ENCODE measurements at places on chromosomes 3 and 15.

- DNase-seq, result no peak
Measured at GRCh38 chr3:128078322-128078721, 26.1 kb downstream of the SEC61A1 start.

DNA sequence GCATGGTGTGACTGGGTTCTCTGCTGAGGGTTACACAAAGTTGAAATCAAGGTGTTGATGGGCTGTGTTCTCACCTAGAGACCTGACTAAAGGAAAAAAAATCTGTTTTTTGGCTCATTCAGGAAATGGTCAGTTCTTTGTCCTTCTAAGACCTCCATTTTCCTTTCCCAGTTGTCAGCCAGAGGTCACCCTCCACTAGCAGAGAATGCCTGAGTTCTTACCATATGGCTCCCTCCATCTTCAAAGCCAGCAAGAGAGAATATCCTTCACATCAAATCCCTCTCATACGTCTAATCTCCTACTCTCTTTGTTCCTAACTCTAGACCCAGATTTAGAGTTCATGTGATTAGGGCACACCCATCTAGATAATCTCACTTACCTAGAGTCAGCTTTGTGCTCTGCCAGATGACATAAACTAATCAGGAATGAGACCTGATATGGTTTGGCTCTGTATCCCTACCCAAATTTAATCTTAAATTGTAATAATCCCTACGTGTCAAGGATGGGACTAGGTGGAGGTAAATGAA is 19.4 kb downstream of the ANKRD28 start:
- no peak for DNase-seq

DNA sequence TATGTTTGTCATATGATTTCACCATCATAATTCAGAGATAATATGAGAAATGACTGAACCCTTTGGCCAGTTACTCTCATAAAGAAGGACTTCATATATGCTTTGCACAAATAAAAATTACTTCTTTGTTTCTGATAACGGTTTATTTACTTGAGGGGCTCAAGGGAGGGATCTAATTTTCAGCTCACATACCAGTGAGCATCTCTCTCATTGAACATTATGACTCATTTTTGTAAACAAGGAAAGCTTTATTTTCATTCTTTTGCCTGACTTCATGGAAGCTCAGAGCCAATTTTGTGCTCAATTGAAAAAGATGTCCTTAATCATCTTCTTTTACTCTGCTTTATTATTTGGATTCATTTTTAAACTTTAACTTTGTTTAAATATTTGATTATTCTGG is 5.8 kb downstream of the NLGN1 start:
- DNase-seq, result no peak

GRCh38 chr15:61116825-61117224 is 112.3 kb downstream of the RORA start:
- no peak for DNase-seq

GRCh38 chr3:115862099-115862498 is 238.8 kb downstream of the GAP43 start:
- no peak for DNase-seq

GRCh38 chr3:71300951-71301393 is 282.6 kb downstream of the FOXP1 start:
- DNase-seq, result no peak

DNA sequence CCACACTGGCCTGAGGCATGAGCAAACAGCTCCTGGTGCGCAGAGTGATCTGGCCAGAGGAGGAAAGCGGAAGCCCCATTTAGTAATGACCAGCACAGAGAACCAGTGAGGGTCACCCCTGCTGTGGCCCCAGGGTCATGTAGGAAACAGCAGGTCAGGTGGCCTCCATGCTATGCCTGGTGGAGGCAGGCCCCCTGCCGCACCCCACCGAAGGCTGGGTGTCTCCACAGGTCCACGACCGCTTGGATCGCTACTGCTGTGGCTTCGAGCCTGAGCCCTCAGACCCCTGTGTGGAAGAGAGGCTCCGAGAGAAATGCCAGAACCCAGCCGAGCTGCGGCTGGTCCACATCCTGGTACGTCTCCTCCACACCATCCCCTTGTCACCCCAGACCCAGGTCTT is 52.6 kb downstream of the POMGNT2 start:
- DNase-seq, result no peak

GRCh38 chr3:189488241-189488767 is 142.9 kb upstream of the TP63 start:
- no peak for DNase-seq

DNA sequence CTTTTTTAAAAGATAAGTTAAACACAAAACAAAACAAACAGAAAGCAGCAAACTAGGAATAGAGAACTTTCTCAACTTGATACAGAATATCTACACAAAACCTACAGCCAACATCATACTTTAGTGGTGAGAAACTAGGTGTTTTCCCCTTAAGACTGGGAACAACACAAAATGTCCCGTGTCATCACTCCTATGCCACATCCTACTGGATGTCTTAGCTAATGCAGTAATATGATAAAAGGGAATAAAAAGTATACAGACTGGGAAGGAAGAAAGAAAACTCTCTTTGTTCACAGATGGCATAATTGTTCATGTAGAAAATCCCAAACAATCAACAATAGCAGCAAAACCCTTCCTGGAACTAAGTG is 45.9 kb downstream of the TMEM45A start:
- no peak for DNase-seq

DNA sequence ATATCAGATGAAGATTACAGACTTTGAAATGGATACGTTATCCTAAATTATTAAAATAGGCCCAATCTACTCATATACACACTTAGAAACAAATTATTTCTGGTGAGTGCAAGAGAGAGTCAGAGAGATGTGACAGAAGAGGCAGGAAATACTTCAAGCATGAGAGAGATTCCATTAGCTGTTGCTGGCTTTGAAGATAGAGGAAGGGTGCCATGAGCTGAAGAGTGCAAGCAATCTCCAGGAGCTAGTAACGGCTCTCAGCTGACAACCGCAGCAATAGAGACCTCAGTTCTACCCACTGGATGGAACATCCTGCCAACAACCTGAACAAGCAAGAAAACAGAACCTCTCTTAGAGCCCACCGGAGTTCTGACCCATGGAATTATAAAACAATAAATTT is 270.7 kb upstream of the SLITRK3 start:
- no peak for DNase-seq

DNA sequence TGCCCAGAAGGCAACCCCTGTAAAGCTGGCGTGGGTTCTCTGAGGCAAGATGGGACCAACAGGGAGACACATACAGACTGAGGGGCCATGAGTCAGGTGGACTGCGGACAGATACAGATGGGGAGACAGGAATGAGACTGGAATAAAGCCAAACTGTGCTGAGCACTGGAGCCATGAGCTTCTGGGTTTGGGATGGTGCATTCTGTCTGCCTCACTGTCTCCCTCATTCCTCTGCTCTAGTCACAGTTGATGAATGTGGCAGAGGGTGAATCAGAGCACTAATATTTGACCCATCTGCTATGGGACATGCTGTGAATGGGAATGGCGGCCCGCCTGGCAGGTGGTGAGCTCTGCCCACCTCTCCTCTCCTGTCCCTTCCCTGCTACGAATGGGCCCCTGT is 262.9 kb downstream of the EPHB1 start:
- no peak for DNase-seq

- no peak for DNase-seq
Measured at GRCh38 chr3:190728574-190729246, 133.8 kb downstream of the GMNC start.

GRCh38 chr3:27589795-27590194 is 105.6 kb upstream of the SLC4A7 start:
- no peak for DNase-seq

DNA sequence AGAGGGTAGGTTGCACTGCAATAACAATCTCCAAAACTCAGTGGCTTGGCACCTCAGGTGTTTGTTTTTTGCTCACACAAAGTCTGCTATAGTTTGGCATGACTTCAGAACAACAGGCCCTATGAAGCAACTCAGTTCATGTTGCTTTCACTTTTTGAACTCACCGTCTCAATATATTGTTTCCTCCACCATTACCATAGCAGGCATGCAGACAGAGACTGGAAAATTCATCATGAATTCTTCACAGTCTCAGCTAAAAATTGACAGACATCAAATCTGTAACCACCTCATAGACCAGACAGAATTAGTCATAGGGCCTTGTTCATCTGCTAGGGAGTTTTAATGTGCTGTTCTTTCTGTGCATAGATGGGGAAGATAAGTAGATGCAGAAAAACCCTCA is 161.4 kb upstream of the POU1F1 start:
- no peak for DNase-seq

GRCh38 chr3:5186858-5187155 is 700 bp upstream of the EDEM1 start:
- DNase-seq, result no peak

DNA sequence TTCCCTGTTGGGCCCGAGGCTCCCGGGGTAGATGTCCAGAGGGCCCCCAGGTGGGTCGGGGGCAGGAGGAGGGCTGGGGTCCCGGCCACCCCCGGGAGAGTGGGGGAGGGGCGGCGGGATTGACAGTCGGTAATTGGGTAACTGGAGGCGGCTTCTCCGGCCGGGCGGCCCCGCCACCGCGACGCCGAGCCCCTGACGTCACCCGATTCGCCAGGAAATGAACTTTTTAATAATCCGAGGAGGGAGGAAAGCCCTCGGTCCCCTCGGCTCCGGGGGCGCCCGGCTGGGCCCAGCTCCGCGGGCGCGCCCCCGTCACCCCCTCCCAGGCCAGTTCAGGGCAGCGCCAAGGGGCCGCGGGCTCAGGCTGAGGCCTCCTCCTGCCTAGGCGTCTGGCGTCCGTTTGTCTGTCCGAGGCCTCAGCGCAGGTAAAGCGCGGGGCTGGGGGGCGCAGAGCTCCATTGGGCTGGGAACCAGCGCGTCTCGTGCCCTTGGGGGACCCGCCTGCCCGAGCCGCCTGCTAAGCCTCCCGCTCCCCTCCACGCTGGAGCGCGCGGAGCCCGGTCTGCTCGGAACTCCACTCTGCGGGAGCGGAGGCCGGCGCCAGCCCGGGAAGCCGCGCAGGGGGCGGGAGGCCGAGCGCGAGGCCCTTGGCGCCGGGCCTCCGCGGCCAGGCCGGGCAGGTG is 3.9 kb downstream of the GATA2 start:
- no peak for DNase-seq

- no peak for DNase-seq
Measured at GRCh38 chr3:16203031-16203430, 28.6 kb downstream of the GALNT15 start.

DNA sequence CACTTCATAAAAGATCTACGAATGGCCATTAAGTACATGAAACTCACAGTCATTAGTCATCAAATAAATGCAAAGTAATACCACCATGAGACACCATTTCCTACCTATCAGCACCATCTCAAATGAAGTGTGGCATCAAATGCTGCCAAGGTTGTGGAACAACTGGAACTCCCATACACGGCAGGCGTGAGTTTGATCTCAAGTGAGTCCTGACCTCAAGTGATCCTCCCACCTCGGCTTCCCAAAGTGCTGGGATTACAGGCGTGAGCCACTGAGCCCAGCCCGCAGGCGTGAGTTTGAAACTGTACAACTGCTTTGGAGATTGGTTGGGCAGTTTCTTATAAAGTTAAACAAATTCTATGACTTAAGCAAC is 28.8 kb upstream of the HDAC11 start:
- no peak for DNase-seq
